ENCODE measurements at places on chromosomes 11 and 22. TPM values are rescaled to one million over a fixed set of nuclear protein-coding genes. Genes with fewer than 3 reads are reported as not detected.
A peak's percentile ranks its signal among the peaks of the same experiment; 100 is the strongest.

DNA sequence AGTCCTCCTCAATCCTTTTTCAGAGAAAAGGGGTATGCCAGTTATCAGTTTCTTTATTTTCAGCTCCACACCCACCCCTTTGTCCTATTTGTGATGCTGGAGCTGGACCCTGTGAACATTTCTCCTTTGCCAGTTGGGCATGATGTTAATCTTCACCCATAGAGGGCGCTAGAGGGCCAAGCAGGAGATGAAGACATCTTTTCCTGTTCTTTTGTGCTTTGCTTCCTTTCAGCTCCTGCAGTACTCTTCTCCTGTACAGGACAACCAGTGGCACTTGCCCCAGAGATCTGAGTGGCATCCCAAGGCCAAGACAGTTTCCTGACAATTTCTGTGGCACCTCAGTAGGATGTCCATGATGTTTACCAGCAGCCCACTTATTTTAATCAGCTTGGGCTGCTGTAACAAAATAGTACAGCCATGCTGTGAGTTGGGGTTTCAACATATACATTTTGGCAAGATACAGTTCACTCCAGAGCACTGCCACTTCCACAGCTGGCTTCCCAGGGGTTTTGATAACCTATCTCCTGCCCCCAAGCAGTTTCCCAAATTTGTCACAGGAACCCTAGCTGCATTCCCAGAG lies 4.6 kb downstream of the SAA2 start:
- DNase-seq: peak; percentile 33
- H3K4me1 ChIP-seq: no peaks in the 10 kb centered on the region
- no peak overlapping the region for H3K4me3 ChIP-seq
- no peak overlapping the region for H3K27ac ChIP-seq

SGSM1 gene
- 0.09 TPM for total RNA-seq

DNA sequence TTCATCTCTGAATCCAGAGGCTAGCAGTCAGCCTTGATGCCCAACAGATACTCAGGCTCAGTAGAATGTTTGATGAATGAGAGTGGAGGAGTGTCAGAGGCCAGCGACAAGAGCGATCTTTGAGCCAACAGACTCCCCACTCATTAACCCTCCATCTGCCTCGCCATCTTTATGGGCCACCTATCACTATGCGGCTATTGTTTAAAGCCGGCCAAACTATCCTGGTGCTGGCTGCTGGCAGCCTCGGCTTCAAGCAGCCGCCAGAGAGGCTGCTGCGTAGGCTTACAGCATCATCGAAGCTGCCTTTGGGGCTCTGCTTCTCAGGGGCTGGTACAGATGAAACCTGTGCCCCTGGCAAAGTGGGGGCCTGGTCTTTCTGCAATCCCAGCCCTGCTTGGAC lies 525.6 kb downstream of the INSC start:
- H3K27ac ChIP-seq: no peak overlapping the region
- H3K4me1 ChIP-seq: no peaks in the 10 kb centered on the region
- H3K27me3 ChIP-seq: no peaks in the 10 kb centered on the region
- no peaks in the 10 kb centered on the region for H3K36me3 ChIP-seq

ZNF70 gene
- 3.7 TPM for total RNA-seq

DNA sequence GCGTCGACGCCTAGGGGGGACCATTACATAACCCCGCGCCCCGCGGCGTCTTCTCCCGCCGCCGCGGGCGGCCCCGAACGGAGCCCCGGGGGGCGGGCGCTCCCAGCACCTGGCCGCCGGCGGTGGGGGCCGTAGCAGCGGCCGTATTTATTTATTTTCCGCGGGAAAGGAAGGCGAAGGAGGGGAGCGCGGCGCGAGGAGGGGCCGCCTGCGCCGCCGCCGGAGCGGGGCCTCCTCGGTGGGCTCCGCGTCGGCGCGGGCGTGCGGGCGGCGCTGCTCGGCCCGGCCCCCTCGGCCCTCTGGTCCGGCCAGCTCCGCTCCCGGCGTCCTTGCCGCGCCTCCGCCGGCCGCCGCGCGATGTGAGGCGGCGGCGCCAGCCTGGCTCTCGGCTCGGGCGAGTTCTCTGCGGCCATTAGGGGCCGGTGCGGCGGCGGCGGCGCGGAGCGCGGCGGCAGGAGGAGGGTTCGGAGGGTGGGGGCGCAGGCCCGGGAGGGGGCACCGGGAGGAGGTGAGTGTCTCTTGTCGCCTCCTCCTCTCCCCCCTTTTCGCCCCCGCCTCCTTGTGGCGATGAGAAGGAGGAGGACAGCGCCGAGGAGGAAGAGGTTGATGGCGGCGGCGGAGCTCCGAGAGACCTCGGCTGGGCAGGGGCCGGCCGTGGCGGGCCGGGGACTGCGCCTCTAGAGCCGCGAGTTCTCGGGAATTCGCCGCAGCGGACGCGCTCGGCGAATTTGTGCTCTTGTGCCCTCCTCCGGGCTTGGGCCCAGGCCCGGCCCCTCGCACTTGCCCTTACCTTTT lies at the start of gene EP300:
Gene EP300 (plus strand): TSS at position 570 of the 795 bp plus-strand sequence. CDS start 413 bp downstream, outside the sequence.
- H3K4me3 ChIP-seq: peak within 1 kb of the TSS; percentile 78
- H3K27me3 ChIP-seq: no peaks in the 10 kb centered on the region
- peaks cover 26% of the 10 kb centered on the region for H3K4me1 ChIP-seq
- peak within 1 kb of the TSS; percentile 93 for H3K27ac ChIP-seq
- peak; percentile 84 for DNase-seq
- no peaks in the 10 kb centered on the region for H3K36me3 ChIP-seq

FXYD6 gene
- total RNA-seq: 0.11 TPM

GRCh38 chr22:46684706-46685105 lies 53.3 kb downstream of the CERK start:
- no peak for DNase-seq
- no peak overlapping the region for H3K27ac ChIP-seq
- H3K27me3 ChIP-seq: no peaks in the 10 kb centered on the region

DNA sequence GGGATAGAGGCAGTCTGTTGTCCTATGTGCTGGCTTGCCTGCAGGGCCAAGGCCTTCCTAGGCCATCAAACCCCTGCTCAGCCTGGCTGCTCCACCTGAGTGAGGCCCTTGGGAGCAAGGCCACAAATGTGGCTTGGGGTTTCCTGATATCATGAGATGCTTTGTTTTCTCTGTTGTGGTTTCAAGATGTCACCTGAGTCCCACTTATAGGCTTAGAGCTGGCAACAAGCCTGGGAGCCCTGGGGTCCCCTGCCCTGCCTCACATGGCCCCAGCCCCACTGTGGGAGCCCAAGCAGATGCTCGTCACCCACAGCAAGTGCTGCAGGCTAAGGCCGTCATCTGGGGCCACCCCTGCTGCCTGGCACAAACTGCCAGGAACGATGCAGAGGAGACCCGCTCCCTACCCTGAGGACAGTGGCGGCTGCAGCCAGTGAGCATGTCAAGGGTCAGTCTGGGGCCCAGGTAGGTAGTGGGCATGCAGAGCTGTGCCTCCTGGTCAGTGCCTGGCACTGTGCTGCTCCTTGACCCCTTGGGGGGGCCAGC lies 75.4 kb upstream of the KCNQ1OT1 start:
- no peak overlapping the region for H3K4me3 ChIP-seq
- DNase-seq: no peak
- no peaks in the 10 kb centered on the region for H3K27me3 ChIP-seq

DNA sequence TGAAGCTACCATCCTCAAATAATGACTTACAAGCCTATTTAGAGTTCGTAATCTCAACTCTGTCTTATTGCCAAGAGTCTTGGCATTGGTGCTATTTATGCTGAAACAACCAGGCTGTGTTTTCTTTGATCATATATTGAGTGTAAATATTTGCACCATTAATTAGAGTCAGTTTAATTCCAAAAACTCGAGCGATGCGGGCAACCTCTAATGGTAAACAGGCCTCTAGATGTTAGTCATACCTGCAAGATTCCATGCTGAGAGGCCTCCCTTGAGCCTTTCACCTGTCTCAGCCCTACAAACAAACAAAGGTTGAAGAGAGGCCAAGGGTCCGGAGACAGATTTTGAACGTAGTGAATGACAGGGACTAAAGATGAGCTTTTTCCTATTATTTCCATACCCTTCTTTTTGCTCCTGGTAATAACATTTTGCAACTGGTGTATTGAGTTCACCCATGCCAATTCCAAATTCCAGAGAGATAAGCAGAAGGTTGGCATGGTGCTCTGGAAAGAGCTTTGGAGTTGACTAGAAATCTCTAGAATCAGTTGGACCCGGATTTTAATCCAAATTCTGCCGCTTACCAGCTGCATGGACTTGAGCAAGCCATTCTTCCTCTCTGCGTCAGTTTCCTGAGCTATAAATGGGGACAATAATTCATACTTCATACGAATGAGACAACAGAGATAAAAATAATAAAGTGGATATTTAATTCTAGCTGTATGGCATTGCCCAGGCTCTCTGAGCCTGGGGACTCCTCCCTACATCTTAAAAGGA lies 99.1 kb upstream of the ANO1 start:
- no peaks in the 10 kb centered on the region for H3K36me3 ChIP-seq
